ENCODE measurements at places on chromosomes 1 and 21.

- no peak for DNase-seq
Measured at GRCh38 chr1:6686294-6686693, 15.3 kb downstream of the DNAJC11 start.

- DNase-seq, result no peak
Measured at GRCh38 chr1:208475449-208475848, 231.3 kb upstream of the PLXNA2 start.

- no peak for DNase-seq
Measured at GRCh38 chr1:15174615-15174983, 21.1 kb downstream of the TMEM51 start.

DNA sequence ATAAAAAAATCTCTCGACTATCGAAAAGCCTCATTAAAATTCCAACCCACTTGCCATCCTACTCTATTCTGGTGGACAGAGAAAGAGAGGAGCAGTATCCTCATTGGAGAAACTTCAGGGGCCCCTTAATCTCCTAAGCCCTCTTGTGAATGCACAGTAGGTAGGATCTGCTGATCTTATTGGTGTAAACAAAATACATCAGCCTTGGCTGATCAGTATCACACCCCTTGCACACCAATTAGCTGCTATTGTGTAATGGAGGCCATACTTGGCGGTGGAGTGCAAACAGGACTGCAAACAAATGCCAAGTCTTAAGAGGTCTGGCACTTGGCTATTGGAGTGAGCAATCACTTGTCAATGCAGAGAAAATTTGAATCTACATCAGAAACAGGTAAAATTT is 15.7 kb downstream of the VCAM1 start:
- DNase-seq, result no peak

DNA sequence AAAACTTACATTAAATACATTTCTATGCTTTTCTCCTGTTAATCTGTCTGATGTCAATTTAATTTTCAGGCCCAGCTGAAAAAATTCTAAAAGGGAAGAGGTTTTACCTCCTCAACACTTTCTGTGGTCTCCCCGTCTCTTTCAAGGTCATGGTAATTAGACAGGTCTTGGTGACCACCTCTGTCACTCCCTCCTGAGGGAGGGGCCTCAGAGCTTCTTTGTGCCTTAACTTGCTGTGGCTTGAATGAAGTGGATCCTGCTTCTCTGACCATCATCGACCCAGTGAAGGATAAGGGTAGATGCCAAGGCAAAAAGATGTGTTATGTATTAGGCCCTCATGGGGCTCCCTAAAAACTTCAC is 40.8 kb upstream of the OSBPL9 start:
- no peak for DNase-seq

- DNase-seq, result no peak
Measured at GRCh38 chr1:61329556-61329955, 247.2 kb downstream of the NFIA start.

DNA sequence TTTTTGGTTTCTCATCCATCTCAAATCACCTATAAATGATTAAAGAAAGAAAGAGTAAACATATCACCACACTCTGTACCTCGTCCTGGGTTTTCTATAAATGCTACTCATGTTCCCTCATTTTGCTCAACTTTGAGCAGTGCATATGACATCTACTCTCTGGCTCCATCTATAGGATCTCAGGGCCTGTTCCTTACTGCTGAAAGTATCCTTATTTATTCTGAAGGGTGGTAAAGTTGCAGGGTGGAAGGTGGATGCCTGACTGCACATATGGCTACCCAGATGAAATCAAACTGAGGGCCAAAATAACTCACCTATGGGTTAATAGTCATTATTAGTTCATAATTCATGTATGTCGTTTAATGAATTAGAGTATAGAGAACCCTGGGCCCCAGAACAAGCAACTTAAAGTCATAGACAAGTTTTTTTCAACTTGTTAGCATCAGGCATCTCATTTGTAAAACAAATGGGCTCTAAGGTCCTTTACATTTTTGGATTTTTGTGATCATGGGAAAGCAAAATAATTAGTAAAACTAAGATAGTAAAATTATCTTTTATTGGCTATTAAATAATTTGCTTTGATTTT is 46.5 kb downstream of the NCF2 start:
- no peak for DNase-seq

GRCh38 chr1:214248311-214249085 is 32.5 kb upstream of the SMYD2 start:
- DNase-seq, result no peak

DNA sequence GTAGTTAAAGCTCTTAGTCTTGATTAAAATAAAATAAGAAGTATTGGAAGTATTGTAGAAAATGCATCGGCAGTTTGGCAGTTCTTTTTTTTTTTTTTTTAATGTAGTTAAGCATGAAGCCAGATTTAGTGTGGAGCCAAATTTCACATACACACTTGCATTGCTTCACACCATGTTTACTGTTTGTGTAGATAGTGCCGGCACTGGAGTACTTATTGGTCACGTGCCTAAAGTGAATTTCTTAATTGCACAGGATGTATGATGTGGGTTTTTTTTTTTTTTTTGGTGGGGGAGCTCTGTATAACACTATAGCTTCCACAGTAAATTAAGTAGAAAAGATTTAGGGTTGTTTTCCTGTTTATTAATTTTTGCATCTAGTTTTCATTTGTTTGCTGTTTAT is 21.2 kb upstream of the TMEM61 start:
- no peak for DNase-seq

- no peak for DNase-seq
Measured at GRCh38 chr1:172145231-172145651, 275.2 kb upstream of the C1orf105 start.

- DNase-seq, result peak; percentile 22
Measured at GRCh38 chr1:111769517-111770146, 13.9 kb downstream of the DDX20 start.

GRCh38 chr1:115642168-115643072 is 650 bp downstream of the VANGL1 start:
- DNase-seq, result peak; percentile 17

GRCh38 chr1:8679395-8679800 is 138.0 kb downstream of the RERE start:
- DNase-seq, result no peak

DNA sequence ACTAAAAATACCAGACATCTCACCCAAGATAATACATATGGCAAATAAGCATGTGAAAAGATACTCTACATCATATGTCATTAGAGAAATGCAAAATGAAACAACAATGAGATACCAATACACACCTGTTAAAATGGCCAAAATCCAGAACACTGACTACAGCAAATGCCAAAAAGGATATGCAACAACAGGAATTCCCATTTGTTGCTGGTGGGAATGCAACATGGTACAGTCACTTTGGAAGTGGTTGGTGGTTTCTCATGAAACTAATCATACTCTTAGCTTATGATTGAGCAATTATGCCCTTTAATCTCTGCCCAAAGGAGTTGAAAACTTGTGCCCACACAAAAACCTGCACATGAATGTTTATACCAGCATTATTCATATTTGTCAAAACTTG is 6.4 kb upstream of the RGS2 start:
- DNase-seq, result no peak

DNA sequence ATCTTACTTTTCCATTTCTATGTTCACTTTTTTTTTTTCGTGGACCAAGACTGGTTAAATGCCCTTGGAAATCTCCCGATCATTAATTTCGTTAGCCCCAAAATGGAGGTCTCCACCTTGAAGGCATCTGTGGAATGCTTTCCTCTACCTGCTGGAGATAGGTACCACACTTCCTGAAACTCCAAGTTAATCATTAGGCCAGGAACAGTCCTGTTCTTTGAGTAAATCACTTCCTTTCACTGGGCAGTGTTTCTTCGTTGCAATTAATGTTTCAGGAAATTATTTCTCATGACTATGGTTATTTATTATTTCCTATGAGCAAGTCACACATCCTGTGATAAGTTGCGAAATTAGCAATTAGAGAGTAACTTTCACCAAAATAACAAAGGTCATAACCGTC is 225.2 kb upstream of the LYPLAL1 start:
- no peak for DNase-seq

DNA sequence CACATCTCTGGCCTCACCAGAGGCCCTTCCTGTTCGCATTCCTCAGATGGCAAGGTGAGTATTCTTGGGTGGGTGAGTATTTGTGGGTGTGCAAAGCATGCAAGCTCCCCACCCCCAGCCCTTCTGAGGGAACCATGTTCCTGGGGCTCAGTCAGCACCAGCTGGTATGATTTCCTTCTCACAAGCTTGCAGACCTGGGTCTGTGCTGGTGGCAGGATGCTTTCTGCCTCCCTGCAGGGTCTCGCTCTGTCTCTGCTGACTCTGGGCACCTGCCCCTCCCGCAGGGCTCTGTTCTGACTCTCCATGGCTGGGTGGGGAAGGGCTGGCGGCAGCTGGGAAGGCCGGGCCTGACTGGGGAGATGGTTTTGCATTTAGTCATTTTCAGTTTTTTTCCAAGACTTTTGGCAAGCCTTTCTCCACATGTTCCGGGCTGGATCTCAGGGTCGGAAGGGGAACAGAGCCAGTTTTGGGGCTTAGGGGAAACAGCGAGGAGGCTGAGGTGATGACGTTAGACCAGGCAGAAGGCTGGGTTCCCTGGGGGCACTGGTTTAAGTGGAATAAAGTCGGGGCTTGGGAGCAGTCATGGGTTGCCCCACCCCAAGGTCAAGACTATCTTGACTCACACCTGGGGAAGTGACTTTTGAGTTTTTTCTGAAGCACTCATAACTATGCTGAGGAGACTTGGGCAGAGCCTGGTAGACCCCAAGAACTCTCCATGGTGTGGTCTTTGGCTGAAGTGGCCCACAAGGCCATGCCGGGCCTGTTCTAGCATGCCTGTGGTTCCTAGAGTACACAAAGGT is 6.2 kb downstream of the RASSF5 start:
- no peak for DNase-seq

GRCh38 chr1:217040711-217041455 is 317.7 kb upstream of the ESRRG start:
- DNase-seq, result no peak

GRCh38 chr1:100499194-100499811 is 38.6 kb upstream of the GPR88 start:
- DNase-seq, result no peak

DNA sequence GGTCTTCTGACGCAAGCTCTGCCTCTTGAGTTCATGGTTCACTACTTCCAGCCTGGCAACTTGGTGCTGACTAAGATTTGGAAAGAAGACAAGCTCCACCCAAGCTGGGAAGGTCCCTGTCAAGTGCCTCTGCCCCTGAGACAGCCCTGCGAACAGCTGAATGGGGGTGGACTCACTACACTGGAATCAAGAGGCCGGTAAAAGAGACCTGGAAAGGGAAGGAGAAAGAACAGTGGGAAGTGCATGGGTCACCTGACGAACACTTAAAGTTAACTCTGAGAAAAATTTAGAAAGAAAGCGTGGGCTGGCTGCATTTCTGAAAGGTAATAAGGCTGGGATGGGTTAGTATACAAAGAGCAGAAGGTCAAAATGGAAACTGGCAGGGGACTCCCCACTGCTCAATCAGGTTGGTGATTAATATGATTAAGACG is 26.1 kb upstream of the ZNF496 start:
- DNase-seq, result no peak

GRCh38 chr21:23939369-23940065 is 1667.8 kb downstream of the MRPL39 start:
- DNase-seq, result no peak

GRCh38 chr1:201539561-201540431 is 869 bp downstream of the NAV1 start:
- DNase-seq, result no peak

DNA sequence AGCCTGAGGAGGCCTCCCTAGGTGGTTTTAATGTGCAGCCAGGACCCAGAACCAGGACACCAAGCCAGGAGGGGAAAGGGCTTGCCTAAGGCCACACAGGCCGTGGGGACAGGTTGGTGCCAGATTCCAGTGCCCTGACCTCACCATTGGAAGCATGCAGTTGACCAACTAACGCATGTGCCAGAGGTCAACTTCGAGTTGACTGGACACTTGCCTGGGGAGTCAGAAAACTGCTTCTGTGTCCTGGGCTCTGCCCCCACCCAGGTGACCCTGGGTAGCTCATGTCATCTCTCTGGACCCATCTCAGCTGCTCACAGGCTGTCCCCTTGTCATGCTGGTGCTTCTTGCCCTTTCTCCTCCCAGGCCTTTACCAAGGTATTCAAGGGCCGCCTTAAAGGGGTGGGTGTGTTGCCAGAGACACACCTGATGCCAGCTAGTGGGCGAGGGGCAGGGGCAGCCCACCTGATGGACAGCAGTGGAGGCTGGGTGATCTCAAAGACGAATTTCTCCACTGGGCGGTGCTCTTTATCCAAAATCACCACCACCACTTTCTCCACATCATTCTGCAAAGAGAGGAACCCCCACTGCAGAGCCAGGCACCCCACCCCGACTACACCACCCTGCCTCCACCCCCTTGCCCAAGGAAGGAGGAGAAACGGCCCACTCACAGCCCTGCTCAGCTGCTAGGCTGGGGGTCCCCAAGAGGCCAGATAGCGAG is 4.4 kb downstream of the MAD2L2 start:
- DNase-seq, result no peak

- DNase-seq, result no peak
Measured at GRCh38 chr1:244242446-244242845, 191.4 kb downstream of the ZBTB18 start.

DNA sequence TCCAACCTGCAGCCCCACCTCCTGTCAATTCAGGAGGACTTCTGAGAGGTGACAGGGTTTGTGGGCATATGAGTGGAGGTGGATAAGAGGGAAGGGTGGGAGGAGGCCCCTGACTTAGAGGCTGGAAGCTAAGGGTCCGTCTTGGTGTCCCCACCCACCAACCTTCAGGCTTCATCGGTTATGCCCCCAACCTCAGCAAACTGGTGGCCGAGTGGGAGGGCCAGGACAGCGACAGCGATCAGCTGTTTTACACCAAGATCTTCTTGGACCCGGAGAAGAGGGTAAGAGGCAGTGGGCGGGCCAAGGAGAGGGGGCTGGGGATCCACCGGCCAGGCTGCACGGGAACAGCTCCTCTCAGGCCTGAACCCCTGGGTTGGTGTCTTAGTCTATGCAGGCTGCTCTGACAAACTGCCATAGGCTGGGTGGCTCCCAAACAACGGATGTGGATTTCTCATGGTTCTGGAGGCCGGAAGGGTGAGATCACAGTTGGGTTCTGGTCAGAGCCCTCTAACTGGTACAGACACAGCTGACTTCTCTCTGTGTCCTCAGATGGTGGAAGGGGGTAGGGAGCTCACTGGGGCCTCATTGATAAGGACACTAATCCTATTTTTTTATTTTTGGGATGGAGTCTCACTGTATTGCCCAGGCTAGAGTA is 18.1 kb downstream of the PLOD1 start:
- DNase-seq, result no peak

- no peak for DNase-seq
Measured at GRCh38 chr1:230094746-230095145, 27.7 kb downstream of the GALNT2 start.

DNA sequence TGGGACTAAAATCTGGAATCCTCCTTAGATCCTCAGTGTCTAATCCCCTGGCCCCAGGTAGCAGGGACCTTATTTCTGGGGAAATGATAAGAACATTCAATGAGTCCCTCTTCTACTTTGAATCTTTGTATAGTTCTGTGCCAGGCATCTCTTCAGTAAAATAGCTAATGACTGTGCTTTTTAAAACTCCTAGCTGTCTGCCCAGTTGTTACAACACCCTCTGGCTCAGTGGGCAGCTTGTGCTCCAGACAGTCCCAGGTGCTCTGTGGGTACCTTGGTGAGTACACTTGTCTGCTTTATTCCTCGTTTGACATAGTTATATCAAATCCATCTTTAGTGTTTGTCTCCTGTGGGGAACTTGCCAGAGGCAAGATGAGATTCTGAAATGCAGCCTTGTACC is 18.0 kb downstream of the TGFB2 start:
- no peak for DNase-seq

- DNase-seq, result no peak
Measured at GRCh38 chr21:36163750-36164741, 7.4 kb downstream of the DOP1B start.

All from activated CD8-positive, alpha-beta memory T cell treated with anti-CD3 and anti-CD28 coated beads for 1 hour (primary cell).